H1 (cell line): ENCODE measurements at places on chromosomes 2 and 18. TPM values are rescaled to one million over a fixed set of nuclear protein-coding genes. Genes with fewer than 3 reads are reported as not detected.

Gene PDCD1
- total RNA-seq, result 0.48 and 0.73 TPM in 2 replicates

Gene PTPRM
- 4.1 and 5.7 TPM in 2 replicates for total RNA-seq

Gene SLC5A7
- total RNA-seq, result 0.11 and 0.15 TPM in 2 replicates

DNA sequence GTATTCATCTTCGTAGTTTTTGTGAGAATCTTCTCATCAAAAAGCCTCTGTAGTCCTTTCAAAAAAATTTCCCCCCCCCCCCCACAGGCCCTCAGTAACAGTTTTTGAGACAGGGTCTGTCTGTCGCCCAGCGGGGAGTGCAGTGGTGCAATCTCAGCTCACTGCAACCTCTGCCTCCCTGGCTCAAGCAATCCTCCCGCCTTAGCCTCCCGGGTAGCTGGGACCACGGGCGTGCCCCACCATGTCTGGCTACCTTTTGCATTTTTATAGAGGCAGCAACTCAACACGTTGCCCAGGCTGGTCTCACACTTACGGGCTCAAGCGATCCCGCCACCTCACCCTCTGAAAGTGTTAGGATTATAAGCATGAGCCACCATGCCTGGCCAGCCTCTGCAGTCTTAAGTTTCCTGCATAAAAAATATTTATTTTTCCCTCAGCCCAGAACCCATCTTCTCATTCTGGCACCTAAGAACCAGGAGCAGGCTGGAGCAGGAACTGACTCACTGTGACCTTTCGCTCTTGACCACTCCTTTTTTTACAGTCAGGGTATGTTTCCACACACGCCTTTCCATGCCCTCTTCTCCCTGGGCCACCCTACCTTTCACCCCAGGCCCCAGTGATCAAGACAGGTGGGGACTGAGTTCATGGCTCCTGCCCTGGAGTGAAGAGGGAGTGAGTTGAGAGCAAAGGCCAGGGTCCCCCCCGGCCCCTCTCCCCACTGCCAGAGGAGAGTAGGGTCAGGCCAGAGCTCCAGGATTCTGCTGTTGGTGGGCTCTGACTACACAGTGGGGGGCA lies 32.5 kb upstream of the NT5DC4 start:
- no peak overlapping the region for H3K4me3 ChIP-seq
- no peak for DNase-seq
- peaks cover 2% of the 10 kb centered on the region for H3K4me1 ChIP-seq
- H3K27ac ChIP-seq, result no peak overlapping the region
- no peaks in the 10 kb centered on the region for H3K36me3 ChIP-seq

DNA sequence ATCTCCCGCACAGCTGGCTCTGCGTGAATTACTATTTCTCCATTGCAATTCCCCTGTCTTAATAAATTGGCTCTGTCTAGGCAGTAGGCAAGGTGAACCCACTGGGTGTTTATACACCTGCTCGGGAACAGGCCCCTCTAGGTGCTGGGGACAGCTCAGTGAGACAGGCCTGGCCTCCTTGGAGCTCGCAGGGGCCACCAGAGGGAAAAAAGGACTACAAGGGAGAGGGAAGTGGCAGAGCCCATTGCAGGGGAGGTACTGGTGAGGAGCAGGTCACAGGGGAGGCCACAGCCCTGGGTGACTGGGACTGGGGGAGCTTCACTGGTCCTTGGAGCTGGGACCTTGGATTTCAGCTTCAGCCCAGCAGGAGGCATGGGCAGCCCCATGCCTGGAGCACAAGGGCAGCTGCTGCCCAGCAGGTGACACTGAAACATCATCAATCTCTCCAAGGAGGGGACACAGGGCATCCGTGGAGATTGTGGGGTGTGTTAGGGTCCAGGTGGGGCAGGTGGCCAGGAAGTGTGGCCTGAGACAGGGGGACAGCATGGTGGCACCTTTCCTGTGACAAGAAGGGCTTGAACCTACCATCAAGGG lies 31.2 kb downstream of the NGEF start:
- no peak overlapping the region for H3K4me3 ChIP-seq
- H3K36me3 ChIP-seq, result no peaks in the 10 kb centered on the region
- H3K27ac ChIP-seq, result no peak overlapping the region
- H3K4me1 ChIP-seq, result peaks cover 4% of the 10 kb centered on the region

- no peak for DNase-seq
- peaks cover 26% of the 10 kb centered on the region for H3K4me1 ChIP-seq
- no peak overlapping the region for H3K4me3 ChIP-seq
- H3K36me3 ChIP-seq, result 0 out of 2 replicates have a peak, but pooled peaks cover under 1% of the 10 kb centered on the region
Measured at GRCh38 chr2:85181844-85182456, 48.8 kb downstream of the TCF7L1 start.

- H3K4me1 ChIP-seq, result no peaks in the 10 kb centered on the region
- no peak overlapping the region for H3K27ac ChIP-seq
- no peak for DNase-seq
- no peak overlapping the region for H3K4me3 ChIP-seq
- H3K27me3 ChIP-seq, result no peaks in the 10 kb centered on the region
Measured at GRCh38 chr2:46065152-46065551, 232.1 kb upstream of the EPAS1 start.

DNA sequence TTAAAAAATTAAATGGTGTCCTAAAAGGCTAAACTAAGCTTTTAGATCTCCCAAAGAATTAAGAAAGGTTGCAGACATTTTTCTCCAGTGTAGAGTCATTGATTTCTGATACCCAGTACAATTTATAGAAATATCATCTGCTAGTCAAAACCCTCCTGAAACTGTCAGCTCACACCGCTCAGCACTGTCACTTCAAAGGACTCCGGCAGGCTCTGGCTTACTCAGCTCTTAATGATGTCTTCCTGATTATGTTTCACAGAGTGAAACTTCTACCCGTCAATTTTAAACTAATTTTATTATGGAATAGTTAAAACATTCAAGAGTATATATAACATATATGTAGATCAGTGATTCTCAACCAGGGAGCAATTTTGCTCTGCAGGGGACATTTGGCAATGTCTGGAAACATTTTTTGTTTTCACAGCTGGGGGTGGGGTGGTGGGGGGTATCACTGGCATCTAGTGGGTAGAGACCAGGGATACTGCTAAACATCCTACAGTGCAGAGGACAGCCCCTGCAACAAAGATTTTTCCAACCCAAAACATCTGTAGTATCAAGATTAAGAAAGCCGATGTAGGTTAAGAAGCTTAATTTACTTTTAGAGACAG lies 31.6 kb downstream of the CDK15 start:
- no peaks in the 10 kb centered on the region for H3K27me3 ChIP-seq
- H3K27ac ChIP-seq, result no peak overlapping the region
- no peaks in the 10 kb centered on the region for H3K36me3 ChIP-seq
- H3K4me1 ChIP-seq, result 0 out of 2 replicates have a peak, but pooled peaks cover 2% of the 10 kb centered on the region
- H3K4me3 ChIP-seq, result no peak overlapping the region

DNA sequence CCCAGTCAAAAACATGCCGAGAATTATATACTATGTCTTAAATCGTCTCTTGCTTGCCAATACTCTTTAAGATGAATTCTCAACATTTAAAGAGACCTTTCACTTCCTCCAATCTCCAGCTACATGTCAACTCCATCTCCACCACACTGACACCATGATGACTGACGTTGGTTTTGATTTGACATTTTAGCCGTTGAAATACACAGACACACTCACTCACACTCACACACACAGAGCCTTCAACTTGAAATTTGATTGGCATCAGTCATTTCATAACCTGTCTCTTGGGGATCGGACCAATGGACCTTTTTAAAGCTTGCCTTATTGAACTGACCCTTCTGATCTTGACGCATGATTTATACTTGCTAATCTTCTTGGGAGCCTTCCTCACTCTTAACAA lies 230.8 kb upstream of the PIK3C3 start:
- no peak for DNase-seq
- H3K27me3 ChIP-seq, result no peaks in the 10 kb centered on the region
- no peak overlapping the region for H3K4me3 ChIP-seq
- H3K36me3 ChIP-seq, result no peaks in the 10 kb centered on the region
- H3K4me1 ChIP-seq, result no peaks in the 10 kb centered on the region

DNA sequence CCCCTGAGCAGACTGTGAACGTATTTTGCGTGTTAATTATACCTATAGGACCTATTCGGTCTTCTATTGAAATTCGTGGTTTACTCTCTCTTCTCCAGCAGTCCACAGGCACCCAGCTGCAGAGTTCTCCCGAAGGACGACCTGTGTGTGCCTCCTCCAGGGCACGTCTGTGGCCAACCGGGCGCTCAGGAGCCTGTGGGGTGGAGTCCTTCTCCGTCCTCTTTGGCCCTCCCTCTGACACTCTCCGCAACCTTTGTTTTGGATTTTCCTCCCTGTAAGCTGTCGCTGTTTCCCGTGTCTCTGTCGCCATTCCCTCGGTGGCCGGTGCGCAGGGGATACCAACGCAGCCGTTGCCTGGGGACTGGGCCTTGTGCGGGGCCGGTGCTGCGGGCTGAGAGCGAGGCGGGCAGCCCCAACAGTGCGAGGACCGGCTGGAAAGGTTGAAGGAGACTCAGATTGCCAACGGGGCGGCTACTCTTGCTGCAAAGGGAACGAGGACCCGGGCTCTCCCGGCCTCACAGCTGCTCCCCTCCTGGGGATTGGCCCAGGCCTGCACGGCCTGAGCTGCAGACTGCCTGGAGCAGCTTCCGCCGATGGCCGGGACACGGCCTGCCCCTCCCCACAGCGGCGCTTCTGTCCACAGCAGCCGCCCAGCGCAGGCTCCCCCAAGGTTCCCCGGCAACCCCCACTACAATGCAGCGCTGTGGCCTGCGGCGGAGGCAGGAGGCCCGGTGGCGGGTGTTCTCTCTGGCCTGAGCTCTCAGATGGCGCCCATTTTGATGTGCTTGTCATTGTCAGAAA lies 221.0 kb downstream of the MTX2 start:
- peak; percentile 43 for DNase-seq
- peaks cover 7% of the 10 kb centered on the region for H3K4me1 ChIP-seq
- H3K27me3 ChIP-seq, result peaks cover 8% of the 10 kb centered on the region
- peak overlapping the region; percentile 31 for H3K4me3 ChIP-seq
- no peak overlapping the region for H3K27ac ChIP-seq

- no peak overlapping the region for H3K27ac ChIP-seq
- H3K36me3 ChIP-seq, result peaks cover 22% of the 10 kb centered on the region
- no peaks in the 10 kb centered on the region for H3K4me1 ChIP-seq
- no peak for DNase-seq
- H3K4me3 ChIP-seq, result no peak overlapping the region
Measured at GRCh38 chr2:26114151-26114550, 58.7 kb upstream of the GAREM2 start.
